ENCODE measurements at places on chromosomes 1 and 21.

- DNase-seq: no peak
Measured at GRCh38 chr1:40273547-40274166, 15.6 kb downstream of the ZMPSTE24 start.

DNA sequence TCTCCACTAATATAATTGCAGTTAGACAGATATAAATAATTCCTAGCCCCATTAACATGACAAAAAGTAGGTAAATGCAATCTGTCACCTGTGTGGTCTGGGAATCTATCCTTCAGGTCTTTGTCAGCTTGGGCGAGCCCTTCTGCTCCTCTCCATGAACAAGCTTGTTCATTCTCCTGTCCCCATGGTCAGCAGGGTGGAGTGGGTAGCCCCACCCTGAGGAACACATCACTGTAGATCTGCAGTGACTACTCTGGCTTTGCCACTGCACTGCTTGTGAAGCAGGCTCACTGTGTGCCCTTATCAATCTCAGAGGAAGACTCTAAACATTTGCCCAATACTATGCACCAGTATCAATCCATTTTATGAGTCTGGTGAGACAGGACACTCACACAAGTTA, 279.0 kb downstream of the MATN1 start:
- DNase-seq: no peak

GRCh38 chr21:35328856-35329455, 279.9 kb upstream of the RUNX1 start:
- DNase-seq: no peak

DNA sequence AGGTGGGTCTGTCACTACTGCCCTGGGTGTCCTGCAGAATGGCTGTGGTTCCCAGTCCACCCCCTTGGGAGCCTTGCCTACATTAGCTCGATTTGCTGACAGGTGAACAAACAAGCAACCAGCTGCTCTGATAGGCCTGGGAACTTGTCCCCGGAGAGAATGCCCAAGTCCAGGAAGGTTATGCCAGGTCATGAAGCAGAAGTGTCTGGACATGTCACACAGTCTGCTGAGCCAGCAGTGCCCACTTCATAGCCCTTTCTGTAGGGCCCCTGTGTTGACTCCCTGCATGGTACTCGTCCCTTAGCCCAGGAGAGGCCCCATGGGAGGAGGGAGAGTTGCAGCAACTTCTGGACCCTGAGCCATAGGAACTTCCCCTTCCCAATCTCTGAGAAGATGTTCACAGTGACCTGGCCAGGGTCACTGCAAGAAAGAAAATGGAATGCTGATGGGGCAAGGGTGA, 31.0 kb downstream of the UCK2 start:
- no peak for DNase-seq

DNA sequence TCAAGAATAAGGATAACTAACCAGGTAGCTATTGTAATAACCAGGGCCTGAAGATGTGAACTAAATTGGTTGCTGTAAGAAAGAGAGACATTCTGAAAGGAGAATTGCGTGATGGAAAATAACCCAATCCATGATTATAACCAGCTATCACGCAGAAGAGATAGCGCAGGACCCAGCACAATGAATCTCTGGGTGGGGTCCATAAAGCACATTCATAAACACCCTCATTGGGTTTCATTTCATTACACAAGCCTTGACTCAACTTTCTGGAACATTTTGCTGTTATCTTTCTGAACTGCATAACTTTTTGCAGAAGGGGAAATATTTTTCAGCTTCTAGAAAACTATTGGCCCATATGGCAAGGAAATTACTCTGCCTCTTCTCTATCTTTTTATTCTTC, 45.3 kb upstream of the CDC7 start:
- no peak for DNase-seq

DNA sequence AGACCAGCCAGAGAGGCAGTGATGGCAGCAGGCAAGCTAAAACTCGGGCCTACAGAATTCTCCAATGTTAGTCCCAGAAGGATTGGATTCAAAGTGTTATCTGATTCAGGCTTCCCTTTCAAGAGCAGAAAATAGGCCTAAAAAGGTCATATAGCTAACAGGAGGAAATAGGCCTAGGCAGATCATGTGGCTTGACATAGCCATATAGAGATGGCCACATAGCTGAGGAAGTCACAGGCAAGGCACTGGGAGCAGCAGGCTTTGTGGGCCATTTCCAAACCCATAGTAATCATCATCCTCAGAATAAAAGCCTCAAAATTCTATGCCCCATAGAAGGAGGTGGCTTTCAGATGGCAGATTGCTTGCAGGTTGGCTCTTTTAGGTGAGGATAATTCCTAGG, 29.0 kb upstream of the LMO4 start:
- DNase-seq: no peak

GRCh38 chr1:116330342-116330652, 42.7 kb upstream of the ATP1A1 start:
- DNase-seq: no peak

GRCh38 chr1:37391211-37392011, 83.0 kb upstream of the ZC3H12A start:
- no peak for DNase-seq

DNA sequence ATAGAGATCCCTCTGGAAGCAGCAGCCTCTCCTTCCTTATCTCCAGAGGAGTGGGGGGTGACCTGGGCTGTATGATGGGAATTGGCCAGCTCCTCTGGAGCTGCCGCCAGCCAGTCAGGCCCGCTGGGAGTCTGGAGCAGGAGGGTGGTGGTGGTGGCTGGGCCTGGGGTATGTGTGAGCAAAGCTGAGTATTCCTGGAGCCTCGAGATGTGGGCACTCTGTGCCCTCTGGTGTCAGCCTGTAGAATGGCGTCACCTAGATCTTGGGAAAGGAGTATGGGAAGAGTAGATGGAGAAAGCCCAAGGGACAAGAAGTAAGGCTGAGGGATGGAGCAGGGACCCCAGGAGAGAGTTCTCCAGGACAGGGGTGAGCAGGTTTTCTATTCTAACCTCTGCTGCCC, 16.0 kb downstream of the VANGL2 start:
- DNase-seq: no peak

GRCh38 chr1:50812346-50812745, 147.7 kb downstream of the FAF1 start:
- no peak for DNase-seq

DNA sequence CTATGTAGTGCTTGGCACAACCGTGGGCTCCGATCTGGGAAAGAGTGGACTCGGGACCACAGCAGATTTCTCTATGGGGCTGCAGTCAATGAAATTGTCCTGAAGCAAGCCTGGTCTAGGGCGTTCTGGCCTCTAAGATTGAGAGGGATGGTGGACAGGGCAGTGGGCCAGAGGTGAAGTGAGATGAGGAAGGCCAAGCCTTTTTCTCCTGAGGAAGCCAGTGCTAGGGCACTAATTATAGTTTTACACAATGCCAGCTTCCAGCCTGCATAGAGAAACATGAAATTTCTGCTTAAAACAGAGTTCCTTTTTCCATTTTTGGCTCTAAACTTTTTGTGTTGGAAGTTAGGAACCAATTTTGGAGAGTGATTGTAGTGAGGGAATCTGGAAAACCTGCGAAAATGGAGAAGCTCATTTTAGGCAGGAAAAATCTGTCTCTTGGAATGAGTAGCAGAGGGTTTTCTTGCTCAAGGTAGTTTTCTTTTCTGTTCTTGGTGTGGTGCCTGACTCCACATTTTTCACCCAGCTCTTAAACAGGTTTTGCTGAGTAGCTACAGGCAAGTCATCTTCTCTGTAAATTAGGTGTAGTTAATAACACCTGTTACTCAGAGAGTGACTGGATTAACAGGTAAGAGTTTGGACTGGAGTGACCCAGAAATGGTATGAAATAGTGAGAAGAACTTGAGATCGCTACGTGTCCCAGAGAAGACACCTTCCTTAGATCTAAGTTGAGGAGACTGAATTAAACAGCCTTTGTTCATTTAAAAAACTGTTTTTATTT, 22.1 kb downstream of the UCK2 start:
- DNase-seq: no peak

DNA sequence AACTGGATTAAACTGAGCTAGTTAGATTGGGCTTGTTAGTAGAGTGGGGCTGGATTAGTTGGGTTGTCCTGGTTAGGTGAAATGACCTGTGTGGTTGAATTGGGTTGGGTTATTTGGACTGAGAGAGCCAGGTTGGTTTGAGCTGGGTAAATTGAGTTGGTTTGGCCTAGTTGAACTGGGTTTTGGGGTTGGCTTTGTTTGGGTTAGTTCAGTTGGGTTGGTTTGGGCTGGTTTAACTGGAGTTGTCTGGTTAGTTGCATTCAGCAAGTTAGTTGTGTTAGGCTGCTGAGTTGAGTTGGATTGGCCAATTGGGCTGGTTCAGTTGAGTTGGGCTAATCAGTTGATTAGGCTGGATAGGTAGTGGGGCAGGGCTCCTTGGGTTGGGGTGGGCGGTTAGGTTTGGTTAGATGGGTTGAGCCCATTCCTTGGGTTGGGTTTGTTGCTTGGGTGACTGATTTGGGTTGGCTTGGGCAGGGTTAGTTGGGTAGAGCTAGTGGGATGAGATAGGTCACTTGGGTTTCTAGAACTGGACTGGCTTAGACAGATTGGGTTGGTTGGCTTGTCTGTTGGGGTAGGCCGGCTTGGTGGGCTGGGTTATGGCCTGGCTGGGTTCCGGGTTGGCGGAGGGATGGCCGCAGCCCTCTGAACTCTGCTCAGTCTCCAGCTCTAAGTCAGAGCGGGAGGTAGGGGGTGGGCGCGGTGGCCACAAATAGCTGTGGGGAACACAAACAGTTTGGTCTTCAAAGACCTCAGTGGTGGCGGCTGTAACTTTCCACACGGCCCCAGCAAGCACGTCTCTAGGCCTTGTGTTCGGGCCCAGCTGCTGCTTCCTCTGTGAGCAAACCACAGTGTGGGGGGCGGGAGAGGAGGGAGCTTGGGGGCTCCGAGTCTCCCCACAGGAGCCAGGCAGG, 67.2 kb upstream of the RUNX3 start:
- DNase-seq: no peak

DNA sequence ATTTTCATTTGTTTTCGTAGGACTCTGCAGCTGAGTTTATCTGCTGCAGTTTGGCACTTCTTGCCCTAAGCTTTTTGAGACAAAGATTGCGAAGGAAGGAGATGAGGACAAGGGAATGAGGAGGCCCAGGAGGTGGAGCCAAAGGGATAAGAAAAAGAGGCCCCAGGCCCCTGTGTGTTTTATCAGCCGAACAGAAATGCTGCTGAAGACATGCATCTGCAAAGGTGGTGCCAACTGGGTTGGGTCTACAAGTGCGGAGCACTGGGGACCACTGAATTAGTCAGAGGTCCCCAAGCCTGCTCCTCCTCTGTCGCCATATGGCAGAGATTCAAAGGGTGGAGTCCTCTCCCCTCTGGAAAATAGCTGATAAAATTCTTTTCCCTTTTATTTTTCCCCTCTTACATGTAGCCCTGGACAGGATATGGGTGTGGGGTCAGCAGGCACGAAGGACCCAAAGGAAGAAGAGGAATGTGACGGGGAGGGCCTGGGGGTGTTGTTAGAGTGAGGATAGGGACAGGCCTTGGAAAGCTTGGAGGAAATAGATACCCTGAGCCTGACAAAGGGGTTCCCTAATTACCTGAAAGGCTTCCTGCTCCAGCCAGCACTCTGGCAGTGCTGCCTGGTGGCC, 2.7 kb downstream of the CD34 start:
- DNase-seq: no peak

DNA sequence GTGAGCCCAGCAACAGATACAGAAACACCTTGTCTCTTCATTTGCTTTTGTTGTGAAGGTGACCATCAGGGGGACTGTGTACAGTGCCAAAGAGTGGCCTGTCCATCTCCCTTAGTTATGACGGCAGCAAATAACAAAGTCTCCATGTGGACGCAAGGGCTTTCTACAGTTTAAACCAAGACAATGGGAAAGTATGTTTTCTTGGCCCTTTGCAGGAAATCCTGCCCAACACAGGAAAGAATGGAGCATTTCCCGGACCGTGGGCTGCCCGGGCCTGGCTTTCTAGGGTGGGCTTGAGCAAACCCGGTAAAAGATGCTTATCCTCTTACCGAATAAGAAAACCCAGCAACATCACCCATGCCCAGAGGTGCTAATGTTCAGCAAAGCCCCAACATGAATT, 87.3 kb downstream of the ZBTB18 start:
- DNase-seq: no peak

- peak; percentile 45 for DNase-seq
Measured at GRCh38 chr1:26677306-26678115, 18.3 kb upstream of the ARID1A start.

- no peak for DNase-seq
Measured at GRCh38 chr1:211644653-211645052, 30.8 kb downstream of the NEK2 start.

- no peak for DNase-seq
Measured at GRCh38 chr1:54794451-54795355, 6.4 kb downstream of the TTC22 start.

- DNase-seq: no peak
Measured at GRCh38 chr21:41806773-41807172, 39.9 kb upstream of the RIPK4 start.

- no peak for DNase-seq
Measured at GRCh38 chr1:234539666-234540403, 60.9 kb upstream of the TARBP1 start.

GRCh38 chr1:235290740-235291502, 37.1 kb downstream of the ARID4B start:
- DNase-seq: no peak

DNA sequence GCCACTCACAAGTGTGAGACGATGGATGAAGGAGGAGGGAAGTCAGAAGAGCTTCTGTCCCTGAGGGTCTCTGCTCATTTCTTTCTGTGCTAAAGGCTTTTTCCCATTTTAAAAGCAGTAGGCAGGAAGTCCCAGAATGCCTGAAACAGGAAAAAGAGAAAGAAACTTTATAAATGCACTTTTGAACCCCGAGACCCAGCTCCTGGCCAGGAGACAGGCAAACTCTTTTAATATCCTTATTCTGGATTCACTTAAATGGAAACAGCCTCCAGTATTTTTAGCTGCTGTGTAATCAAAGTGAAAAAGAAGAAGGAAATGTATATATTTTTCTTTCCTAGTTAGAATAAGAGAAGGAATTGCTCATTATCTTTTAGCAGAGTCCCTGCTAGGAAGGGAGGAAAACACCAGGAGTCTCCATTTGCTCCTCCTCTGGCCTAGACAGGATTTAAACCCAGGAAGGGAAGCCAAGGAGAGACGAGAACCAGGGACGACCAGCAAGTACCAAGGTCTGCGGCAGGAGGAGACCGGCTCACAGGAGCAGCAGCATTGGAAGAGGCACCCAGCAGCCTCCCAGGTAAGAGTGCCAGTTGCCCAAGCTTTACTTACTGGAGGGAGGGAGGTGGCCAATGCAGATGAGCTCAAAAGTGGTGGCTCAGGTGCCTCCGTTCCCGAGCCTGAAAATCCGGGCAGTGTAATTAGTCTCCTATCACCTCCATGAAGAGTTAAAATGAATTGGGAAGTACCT, at the start of gene TNN:
TSS of gene TNN (plus strand) at position 472 of the 745 bp plus-strand sequence. CDS start 9,586 bp downstream, outside the sequence.
- no peak for DNase-seq
